ENCODE measurements at places on chromosomes 4 and X. TPM values are rescaled to one million over a fixed set of nuclear protein-coding genes. Genes with fewer than 3 reads are reported as not detected.

Gene MAGIX
- 5.6 TPM for total RNA-seq

DNA sequence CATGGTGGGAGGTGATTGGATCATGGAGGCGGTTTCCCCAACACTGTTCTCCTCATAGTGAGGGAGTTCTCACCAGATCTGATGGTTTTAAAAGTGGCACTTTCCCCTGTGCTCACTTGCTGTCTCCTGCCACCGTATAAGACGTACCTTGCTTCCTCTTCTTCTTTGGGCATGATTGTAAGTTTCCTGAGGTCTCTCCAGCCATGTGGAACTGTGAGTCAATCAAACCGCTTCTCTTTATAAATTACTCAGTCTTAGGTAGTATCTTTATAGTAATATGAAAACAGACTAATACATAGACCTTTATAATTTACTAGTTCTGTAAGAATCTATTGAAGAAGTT, 82.5 kb upstream of the PITX2 start:
- H3K36me3 ChIP-seq = no peaks in the 10 kb centered on the region
- no peak overlapping the region for H3K4me3 ChIP-seq

Gene HERC5
- 1.5 TPM for total RNA-seq

DNA sequence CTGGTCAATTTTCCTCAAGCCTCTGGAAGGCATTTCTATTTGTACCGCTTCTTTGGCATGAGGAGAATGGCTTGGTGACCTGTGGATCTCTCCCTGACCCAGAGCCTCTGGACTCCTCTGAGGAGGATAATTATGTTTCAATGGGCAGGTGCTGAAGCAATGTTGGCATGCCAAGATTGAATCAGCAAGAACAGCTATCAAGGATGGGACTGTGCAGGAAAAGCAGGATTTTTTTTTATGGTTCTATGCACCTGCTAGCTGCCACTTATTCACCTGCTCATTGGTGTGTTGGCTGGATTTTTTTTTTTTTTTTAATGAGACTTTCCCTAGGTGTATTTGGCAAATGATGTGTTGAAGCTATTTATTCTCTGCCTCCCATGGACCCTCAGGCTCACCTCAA, 821.2 kb downstream of the RPA4 start:
- no peak overlapping the region for H3K27ac ChIP-seq
- H3K27me3 ChIP-seq = no peaks in the 10 kb centered on the region
- no peak for DNase-seq
- H3K4me1 ChIP-seq = no peaks in the 10 kb centered on the region

DNA sequence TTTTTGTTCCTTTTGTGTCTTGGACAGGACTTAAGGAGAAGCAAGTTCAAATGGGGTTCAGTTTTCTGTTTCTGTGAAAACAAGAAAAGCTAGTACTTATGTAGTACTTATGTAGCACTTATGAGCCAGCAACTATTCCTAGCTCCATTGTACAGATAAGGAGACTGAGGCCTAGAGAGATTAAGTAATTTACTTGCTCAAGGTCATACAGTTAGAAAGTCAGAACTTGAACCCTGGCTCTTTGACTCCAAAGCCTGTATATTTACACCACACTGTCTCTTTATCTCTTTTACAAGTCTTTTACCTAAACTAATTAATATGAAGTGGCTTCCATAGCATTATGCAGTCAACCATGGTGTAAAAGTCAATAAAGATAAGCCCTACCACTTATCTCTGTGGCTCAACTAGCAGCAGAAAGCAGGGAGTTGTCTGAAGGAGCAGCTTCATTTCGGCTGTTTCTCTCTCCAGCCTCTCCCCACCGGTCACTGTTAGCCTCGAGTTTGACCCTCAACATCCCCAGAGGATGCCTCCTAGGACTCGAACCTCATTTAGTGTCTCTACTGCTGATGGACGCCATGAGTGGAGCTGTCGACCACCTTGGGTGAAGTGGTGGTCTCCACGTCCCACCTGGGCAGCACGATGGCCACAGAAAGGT, 209.9 kb downstream of the SHROOM3 start:
- H3K4me1 ChIP-seq = no peaks in the 10 kb centered on the region
- no peak overlapping the region for H3K27ac ChIP-seq
- no peak overlapping the region for H3K4me3 ChIP-seq
- DNase-seq = no peak
- no peaks in the 10 kb centered on the region for H3K36me3 ChIP-seq

DNA sequence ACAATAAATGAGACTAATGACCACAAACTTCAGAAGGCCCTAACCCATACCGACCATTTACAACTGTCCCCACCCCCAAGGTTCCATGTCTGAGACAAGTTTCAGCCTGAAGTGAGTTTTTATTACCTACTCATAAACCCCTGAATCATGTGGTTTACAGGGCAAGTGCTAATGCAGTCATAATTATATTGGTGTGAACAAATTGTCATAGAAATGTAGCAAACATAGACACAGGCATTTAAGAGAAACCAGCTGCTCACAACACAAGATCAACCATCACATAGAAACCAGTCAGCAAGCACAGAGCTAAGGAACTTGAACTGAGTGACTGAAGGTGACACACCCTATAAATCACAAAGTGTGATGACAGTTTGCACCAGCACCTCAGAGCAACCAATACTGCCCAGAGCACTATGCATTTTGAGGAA, 173.8 kb upstream of the MID1 start:
- H3K27ac ChIP-seq = peak overlapping the region; percentile 26
- H3K27me3 ChIP-seq = no peaks in the 10 kb centered on the region
- no peaks in the 10 kb centered on the region for H3K4me1 ChIP-seq
- H3K4me3 ChIP-seq = no peak overlapping the region

Gene SOWAHD
- total RNA-seq = not detected

Gene RAB9A
- 26.5 TPM for total RNA-seq
